ENCODE measurements at places on chromosomes 7 and 10.

DNA sequence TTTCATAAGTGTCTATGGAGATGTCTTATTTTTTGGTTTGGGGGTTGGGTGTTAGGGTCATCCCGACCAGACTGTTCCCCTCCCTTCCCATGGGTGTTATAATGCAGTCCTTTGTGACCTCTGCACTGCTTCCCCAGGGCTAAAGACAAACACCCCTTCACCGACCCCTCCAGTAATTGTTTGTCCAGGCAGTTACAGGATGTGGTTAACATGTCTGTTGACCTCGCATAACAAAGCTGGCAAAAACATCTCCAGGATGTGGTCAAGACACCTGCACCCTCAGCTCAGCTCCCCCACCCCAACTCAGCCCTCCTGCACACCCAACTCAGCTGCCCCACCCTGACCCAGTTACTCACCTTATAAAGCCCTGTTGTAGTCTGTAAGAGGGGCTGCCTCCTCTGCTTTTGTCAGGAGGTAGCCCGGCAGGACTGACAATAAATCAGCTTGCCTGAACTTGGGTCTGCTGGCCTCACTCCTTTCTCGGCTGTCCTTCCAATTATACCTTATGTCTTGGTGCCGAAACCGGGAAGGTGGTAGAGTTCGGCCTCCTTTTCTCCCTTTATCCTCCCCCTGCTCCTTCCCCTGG lies 102.2 kb downstream of the ZNF92 start:
- peak; percentile 46 for DNase-seq

DNA sequence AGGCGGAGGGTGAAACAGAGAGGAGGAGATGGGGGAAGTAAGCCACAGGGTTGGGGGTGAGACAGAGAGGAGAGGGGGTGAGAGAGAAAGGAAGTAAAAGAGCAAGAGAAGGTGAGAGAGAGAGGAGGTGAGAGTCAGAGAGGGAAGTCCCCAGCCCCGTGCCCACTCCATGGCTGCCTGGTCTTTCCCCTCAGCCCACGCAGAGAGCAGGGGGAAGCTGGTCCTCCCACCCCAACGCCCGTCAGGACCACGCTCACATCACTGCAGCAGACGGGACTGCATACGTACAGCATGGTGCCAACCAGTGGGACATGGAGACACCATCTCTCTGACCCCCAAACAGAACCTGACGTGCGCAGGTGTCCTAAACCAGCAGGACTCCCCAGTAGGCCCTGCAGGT lies 12.1 kb upstream of the PDGFA start:
- no peak for DNase-seq

- DNase-seq: no peak
Observed at GRCh38 chr7:134533288-134533771, 6.0 kb downstream of the AKR1B10 start.

DNA sequence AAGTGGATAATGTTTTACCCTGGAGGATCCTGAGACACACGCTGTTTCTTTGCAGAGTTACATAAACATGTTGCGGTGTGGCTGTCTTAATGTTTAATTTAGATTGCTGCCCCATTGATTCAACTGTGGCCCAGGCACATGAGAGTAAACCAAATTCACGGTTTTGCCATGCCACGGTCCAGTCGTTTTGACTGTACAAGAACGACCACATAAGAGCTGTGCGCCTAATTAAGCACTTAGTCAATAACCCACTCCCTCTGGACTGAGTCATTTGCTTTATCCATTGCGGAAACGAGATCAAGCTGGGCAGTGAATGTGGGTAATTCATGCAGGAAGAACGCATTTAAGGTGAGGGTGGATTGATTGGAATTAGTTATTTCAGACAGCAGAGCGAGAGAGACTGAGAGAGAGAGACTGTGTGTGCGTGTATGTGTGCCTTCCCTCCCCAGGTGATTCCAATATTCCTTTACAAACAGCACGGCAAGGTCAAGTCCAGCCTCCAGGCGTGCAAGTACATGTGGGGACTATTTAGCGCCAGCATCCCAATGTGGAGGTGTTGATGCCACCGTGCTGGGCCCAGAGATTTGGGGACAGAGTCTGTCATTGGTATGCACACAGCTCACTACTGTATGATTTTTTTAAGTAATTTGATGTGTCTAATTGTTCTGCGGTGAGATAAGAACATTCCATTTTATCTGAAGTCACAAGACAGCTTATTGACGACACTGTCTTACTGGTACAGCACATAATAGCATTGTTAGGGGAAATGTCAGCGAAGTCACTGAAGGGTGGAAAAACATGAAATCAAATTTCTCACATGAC lies 8.4 kb upstream of the TEX36 start:
- DNase-seq: no peak

DNA sequence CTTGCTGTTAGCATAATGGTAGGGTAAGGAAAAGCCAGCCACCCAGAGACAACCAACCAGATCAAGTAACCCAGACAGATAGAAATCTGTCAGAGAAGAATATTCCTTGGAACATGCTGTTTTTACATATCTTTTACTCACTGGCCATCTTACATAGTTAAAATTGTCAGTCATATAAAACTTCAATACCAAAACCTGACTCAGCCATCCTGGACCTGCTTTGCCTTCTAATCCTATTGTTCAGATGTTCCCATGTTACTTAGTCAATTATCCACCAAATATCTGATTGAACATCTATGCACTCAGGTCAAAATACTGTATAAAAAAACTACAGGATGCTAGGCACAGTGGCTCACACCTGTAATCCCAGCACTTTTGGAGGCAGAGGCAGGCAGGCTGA lies 466.5 kb upstream of the NRP1 start:
- no peak for DNase-seq

DNA sequence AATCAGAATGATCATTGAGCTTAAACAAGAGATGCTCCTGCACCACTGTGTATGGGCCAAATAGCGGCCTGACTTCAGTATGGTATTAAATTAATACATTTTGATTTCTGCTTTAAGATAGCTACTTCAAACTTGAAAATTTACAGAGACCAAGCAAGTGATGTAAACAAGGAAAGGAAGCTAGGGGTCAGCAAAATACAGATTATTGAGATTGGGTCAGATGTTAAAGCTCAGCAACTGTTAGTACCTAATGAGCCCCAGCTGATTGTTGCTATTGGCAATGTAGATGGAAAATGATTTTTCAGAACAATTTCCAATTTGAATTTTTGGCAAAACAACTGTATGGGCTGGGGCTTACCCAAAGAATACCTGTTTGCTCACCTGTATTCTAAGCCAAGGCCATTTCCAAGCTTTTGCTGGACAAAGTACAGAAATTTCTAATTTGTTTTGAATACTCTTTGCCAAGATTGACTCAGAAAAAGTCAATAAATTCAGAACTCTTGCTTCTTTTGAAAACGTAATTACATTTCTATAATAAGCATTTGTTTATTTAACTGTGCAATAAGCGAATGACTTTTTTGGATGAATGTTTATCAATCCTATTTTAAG lies 23.0 kb upstream of the DLD start:
- no peak for DNase-seq

DNA sequence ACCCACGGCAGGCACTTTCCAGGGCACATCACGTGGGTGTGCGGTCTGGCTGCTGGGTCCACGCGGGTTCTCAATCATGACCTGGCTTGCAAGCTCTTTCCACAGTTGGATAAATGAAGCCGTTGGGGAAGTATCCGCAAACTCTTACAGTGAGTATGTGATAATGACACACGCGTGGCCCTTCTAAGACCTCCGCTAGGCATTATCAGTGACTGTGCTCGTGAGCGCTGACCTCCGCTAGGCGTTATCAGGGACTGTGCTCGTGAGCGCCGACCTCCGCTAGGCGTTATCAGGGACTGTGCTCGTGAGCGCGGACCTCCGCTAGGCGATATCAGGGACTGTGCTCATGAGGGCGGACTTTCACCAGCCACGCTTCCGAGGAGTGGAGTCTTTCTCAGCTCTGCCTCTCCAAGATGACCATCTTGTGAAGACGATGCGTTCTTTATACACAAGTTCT lies 107.0 kb downstream of the WDR37 start:
- DNase-seq: no peak

DNA sequence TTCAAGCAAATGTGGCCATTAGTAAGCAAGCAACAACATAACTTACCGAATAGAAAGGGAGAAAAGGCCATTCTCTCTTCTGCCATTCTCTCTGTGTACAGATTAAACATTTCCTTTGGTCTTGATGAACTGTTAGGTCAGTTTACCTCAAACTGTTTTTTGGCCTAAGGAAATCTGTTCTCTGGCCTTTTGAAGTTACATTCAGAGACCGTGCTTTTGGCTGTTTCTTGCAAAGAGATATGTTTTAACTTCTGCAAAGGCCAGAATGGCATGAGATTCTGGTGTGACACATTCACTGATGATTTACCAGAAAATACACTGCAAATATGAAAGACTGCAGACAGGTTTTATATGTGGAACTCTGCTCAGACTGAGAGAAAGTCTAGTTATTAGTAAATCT lies 22.2 kb downstream of the AHR start:
- no peak for DNase-seq

- DNase-seq: no peak
Observed at GRCh38 chr10:93963434-93963833, 30.3 kb upstream of the PLCE1 start.

GRCh38 chr7:101106386-101106785 lies 20.5 kb upstream of the SERPINE1 start:
- DNase-seq: no peak

DNA sequence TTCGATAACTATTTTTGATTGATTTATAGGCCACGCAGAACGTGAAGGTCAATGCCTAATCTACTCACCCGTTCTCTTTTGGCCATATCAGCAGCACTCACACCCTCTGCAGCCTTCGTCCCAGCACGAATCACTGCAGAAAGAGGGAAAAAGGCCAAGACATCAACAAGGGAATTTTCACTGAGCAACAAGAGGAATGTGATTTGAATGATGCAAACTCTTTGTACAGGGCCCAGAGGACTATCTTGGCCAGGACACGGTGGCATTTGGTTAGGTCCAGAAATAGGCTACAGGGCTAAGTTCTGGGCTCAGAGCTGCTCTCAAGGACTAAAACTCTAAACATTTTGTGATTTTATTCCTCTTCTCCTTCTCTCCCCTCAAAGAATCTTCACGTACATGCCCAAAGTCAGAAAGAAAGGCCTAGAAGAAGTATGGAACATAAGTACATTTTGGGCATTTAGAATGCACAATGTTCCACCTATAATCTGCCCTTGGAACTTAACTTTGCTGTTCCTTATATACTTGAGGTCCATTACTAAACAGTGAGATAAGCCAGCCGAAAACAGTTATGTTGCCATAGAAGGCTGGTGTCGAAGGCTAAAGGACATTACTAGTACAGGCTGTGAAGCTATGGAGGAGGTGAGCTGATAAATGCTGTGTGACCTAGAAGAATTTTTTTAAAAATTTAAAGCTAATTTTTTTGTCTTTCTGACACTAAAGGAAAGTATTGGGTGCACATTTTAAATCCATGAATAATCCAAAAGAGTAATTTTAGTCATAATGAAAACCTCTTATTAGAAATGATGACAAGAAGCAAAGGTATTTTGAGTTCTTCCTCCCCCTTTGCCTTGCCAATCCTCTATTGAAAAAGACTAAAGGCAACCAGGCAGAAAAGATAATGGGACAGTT lies 20.0 kb downstream of the RBM28 start:
- DNase-seq: no peak

Measured in GM18507 (cell line).